A549 treated with ZK216348 at 1 μM for 4 hours (cell line): ENCODE measurements at places on chromosomes 6 and 20. TPM values are rescaled to one million over a fixed set of nuclear protein-coding genes. Genes with fewer than 3 reads are reported as not detected.

Gene FAM217A
- not detected in 5 replicates for total RNA-seq

Gene BEND3
- 3.2 to 3.7 TPM (median 3.6 TPM) in 5 replicates for total RNA-seq

Gene TMC2
- not detected in 5 replicates for total RNA-seq

Gene SAMD5
- 0.58 to 0.87 TPM (median 0.70 TPM) in 5 replicates for total RNA-seq

Gene GJA10
- total RNA-seq, result not detected in 5 replicates

Gene MAS1
- not detected in 5 replicates for total RNA-seq

Gene LAMA2
- total RNA-seq, result 0.26 to 1.4 TPM (median 0.62 TPM) in 5 replicates

Gene MUC22
- 0.02 TPM in 1 of 5 replicates, not detected in the others for total RNA-seq

Gene LGSN
- 1.7 to 3.4 TPM (median 3.0 TPM) in 5 replicates for total RNA-seq

Gene PTCRA
- total RNA-seq, result not detected in 5 replicates
